ENCODE measurements at places on chromosomes 2 and 18.

GRCh38 chr2:199147216-199147615, 310.5 kb downstream of the SATB2 start:
- no peak for DNase-seq

- no peak for DNase-seq
Observed at GRCh38 chr2:177143444-177143843, 69.2 kb upstream of the HNRNPA3 start.

GRCh38 chr2:239328351-239329191, 72.2 kb downstream of the HDAC4 start:
- no peak for DNase-seq

DNA sequence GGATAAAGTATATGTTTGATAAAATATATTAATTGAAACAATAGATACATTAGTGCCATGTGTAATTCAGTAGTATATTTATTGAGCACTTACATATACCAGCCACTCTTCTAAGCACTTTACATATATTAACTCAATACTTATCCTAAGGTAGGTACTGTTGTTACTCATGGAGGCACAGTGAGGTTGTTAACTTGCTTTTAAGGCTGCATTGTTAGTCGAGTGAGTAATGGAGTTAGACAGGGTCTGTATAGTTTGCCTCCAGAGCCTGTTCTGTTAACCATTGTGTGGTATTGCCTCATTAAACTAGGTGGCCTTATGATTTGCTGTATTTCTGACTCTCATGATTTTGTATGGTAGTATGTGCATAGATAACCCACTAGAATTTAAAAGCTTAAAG, 44.2 kb downstream of the LCLAT1 start:
- no peak for DNase-seq

GRCh38 chr18:73696698-73697097, 450.9 kb downstream of the FBXO15 start:
- DNase-seq: no peak

DNA sequence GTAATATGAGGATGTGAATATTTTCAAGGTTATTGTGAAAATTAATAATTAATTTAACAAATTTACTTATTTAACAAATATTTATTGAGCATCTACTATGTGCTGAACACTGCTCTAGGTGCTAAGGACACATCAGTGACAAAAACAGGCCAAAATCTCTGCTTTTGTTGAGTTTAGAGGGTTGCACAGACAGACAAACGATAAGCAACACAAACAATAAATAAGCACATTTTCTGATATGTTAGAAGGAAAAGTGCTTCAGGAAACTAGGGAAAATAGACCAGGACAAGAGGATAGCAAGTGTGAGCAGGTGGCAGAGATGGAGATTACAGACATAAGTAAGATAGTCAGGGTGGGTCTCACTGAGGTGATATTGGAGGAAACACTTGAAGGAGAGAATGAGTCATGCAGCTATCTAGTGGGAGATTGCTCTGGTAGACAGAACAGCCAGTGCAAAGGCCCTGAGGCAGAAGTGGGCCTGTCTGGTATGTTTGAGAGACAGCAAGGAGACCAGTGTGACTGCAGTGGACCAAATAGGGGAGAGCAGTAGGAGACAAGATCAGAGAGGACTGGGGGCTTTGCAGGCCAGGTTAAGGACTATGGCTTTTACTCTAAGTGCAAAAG, 38.3 kb downstream of the SFXN5 start:
- no peak for DNase-seq

- no peak for DNase-seq
Observed at GRCh38 chr18:3748086-3748485, 298.1 kb downstream of the TGIF1 start.

DNA sequence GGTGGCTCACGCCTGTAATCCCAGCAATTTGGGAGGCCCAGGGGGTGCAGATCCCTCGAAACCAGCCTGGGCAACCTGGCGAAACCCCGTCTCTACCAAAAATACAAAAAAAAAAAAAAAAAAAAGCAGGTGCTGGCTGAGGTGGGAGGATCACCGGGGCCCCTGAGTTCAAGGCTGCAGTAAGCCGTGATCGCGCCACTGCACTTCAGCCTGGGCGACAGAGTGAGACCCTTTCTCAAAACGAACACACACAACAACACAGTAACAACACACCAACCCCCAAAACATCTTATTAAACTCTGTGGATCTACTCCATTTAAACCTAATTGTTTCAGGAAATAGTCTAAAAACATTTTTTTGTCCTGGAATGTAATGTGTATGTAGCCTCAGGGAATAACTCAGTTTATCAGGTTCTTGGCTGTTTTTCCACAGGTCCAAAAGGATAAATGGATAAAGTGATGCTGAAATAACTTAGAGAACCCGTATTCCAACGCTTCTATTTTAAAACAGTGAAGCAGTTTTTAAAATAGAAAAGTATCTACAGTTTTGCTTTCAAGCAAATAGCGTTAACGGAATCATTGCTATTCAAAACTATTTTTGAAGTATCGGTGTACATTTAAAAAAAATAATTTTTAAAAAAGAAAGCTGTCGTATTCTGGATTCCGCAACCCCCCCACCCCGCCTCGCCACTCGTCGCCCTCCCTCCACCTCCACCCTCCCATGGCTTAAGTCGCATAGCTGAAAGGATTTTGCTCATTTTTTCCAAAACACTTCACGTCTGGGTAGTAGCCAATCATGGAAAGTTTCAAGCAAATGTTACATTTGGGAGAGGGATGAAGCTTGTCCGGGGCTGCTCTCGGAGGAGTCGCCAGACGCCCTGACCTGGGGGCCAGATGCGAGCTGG, 895 bp upstream of the GLS start:
- no peak for DNase-seq

- no peak for DNase-seq
Observed at GRCh38 chr2:209662021-209662420, 109.6 kb upstream of the UNC80 start.

GRCh38 chr18:27520401-27520800, 335.3 kb upstream of the CHST9 start:
- DNase-seq: no peak

- no peak for DNase-seq
Observed at GRCh38 chr2:23587341-23587880, 202.4 kb downstream of the KLHL29 start.

DNA sequence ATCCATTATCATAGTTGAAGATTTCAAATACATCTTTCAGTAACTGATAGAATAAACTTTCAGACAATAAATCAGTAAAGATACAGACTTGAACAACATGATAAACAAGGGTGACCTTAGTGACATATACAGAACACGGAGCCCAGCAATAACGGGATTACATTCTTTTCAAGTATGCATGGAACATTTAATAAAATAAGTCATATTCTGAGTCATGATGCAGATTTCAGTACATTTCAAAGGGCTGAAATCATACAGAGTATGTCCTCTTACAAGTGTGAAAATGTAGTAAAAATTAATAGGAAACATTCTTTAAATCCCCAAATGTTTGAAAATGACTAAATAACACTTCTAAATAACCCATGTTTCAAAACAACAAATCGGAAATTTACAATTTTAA, 17.2 kb upstream of the KLHL29 start:
- no peak for DNase-seq

DNA sequence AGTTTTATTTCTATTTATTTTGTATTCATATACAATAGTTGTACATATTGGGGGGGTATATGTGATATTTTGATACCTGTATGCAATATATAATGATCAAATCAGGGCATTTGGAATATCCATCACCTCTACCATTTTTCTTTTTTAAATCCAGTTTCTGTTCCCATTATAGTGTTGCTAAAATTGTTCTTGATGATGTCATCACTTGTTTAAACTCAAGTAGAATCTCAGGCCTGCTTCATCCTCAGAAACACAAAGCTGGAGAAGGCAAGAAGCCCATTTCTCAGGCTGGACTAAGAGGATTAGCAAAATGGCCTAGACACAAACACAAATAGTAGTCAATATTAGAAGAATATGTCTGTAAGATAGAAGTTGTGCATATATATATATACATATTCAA, 747.1 kb upstream of the ACVR2A start:
- DNase-seq: no peak

DNA sequence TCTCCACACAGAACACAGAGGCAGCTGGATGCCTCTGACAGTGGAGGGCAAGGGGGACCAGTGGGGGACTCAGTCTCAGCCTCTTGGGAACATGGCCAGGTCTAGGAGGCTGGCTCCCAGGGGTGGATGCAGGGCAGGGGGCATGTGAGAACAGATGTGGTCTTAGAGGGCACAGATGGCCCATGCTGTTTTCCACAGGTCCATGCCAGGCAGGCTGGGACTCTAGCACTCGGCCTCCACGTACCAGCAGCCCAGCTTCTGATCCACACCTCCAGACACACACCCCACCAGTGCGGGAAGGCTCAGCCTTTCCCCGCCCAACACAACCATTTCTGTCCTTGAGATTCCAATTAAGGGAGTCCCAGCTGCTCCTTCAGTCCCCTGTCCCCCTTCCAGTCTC, 42.4 kb downstream of the TNS1 start:
- no peak for DNase-seq

DNA sequence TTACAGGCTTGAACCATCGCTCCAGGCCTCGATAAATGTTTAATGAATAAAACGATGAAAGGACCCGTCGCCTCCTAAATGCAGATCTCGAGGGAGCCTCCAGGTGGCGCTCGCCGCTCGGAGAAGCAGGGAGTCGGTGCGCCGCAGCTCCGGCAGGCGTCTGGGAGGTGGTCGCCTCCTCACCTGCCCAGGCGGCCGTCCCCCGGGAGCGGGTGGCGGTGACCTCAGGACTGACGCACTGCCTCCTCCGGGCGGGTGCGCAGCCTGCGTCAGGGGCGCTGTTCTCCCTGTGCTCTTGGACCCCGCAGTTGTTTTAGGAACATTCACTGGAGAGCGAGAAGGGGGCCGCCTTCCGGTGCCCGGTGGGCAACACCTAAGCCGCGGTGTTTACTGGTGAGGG, 38.6 kb upstream of the POLE4 start:
- DNase-seq: no peak

GRCh38 chr2:226181909-226182308, 617.7 kb downstream of the IRS1 start:
- no peak for DNase-seq

GRCh38 chr2:164368896-164369295, 252.4 kb downstream of the GRB14 start:
- no peak for DNase-seq

DNA sequence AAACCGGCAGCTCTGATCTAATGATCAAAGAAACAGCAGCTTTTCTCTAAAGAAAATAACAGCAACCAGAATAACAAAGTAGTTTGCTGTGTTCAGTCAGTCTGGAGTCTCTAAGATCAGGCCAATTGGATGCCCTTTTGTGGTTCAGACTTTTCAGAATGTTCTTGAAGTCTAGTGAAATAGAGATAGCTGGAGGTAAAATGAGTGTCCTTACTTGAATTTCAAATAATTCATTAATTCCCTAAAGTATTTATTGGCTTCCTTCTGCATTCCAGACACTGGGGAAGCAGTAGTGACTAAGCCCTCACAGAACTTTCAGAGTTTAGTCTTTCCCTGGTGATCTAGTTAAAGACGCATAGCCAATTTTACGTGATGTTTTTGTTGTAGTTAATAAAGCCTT, 58.7 kb downstream of the C18orf54 start:
- DNase-seq: no peak

- DNase-seq: no peak
Observed at GRCh38 chr18:80227472-80227871, 19.8 kb downstream of the PARD6G start.

DNA sequence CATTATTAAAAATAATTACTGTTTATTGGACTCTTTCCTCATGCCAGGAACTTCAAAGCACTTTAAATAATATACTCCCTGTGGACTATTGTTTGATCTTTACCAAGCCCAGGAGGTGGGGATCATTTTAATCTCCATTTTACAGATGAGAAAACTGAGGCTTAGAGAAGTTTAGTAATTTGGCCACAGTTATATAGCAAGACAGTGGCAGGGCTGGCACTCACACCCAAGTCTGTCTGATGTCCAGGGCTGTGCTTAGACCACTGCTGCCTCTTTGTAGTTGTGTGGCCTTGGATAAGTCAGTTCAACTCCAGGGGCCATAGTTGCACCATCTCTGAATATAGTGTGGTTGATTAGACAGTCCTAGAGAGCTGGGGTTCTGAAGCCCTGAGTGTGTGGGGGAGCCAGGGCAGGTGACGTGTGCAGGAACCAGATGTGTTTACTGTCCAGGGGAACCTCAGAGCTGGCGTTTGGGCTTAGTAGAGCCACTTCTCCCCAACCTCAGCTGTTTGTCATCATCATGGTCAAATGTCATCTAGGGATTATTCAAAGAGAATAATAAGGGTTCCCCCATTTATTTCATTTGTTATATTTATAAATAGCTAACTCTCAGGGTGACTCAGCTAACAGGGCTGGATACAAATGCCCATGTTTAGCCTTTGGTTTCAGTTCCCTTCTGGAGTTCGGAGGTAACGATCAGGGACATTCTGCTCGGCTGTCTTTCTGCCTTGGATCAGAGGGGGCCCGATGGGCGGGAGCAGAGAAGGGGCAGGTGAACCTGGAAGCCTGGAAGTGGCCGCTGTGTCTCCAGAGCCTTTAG, 68.0 kb downstream of the BOLA3 start:
- no peak for DNase-seq

DNA sequence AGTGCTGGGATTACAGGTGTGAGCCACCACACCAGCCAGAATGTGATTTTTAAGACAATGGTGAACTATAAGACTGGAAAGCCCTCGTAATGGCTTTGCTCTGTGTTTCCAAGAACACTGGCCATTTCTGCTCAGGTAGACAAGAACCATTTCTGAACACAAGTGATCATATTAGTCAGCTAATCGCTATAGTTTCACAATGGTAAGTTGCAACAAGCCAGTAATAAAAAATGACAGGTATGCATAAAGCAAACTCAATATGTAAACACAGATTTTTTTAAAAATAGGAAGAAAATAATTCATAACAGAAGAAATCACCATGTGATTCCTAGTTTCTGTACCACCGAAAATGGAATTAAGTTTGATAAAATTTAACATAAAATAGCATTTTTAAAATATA, 166.5 kb downstream of the THADA start:
- no peak for DNase-seq

DNA sequence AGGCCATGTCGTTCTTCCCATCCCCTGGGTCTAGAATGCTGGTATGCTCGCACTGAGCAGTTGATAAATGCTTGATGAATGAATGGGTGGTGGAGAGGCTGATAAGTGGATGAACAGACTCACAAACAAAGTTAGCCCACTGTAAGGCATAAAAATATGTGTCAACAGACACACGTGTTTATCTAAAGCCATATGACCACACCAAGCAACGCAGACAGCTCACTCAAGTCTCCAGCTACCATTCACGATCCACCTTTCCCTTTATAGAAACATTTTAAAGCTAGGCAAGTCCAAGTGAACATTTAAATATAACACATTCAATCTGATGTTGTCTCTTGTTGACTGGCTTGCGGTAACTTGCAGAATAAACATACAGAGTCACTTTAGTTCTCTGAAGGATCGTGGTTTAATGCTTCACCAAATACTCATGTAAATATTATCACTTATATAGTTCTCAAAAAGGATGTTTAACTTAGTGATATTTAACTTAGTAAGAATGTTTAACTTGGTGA, 105.5 kb downstream of the NOL10 start:
- no peak for DNase-seq

GRCh38 chr18:64659196-64659595, 510.3 kb upstream of the LINC00305 start:
- DNase-seq: no peak

Data from NCI-H1436 treated with DMSO at 0.1 percent for 48 hours (cell line).